Activated CD8-positive, alpha-beta T cell treated with anti-CD3 and anti-CD28 coated beads, Interleukin-2, amount 10 ng/mL, durations not matched to agents 7 days and 5 days (primary cell): ENCODE measurements at places on chromosomes 6 and 20. TPM values are rescaled to one million over a fixed set of nuclear protein-coding genes. Genes with fewer than 3 reads are reported as not detected.

DNA sequence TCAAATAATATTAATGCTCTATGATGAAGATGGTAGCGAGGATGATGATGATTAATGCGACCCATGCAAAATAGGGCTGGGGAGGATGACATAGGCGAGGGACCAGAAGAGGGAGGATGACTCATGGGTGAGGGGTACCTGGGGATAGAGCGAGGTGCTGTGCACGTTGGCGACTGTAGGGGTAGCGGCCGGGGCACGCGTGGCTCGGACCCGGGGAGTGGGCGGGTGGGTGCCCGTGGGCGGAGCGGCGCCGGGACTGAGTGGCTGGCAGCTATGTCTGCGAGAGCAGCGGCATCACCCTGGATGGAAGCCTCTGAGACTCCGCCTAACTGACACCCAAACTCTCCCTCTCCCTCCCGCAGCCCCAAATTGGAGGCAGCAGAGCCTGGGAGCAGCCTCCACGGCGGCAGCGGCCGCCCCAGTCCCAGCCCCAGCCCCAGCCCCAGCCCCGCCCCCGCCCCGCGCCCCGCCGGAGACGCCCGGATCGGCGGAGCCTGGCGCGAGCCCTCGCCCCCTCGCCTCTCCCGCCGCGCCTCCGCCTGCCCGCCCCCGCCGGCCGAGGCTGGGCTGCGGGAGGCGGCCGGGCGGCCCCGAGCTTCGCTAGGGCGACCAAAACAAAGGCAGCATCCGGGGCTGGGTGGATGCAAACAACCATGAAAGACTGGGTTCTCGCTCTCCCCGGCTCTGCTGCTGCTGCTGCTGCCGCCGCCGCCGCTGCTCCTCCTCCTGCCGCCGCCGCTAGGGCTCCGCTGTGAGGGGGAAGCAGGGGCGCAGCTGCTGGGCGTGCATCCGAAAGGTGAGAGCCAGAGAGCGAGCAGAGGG lies at the start of gene RIMS1:
Gene RIMS1, plus strand, starts transcription at position 367 of the 822 bp plus-strand sequence. CDS start 474 bp downstream, outside the sequence.
- no peak for DNase-seq

DNA sequence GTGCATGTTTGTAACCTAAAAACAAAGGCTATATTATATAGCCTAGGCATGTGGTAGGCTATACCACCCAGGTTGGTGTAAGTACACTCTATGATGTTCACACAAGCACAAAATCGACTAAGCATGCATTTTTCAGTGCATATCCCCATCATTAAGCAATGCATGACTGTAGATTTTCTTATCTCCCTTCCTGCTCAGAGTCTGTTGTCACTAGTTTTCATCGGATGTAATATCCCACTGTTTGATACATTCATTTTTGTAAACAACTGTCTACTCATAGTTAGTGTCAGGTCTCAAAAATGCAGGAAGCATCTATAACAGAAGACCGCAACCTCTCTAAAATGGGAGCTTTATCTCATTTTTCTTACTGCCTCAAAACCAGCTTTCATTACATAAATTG lies 70.7 kb downstream of the GFRAL start:
- DNase-seq, result no peak

DNA sequence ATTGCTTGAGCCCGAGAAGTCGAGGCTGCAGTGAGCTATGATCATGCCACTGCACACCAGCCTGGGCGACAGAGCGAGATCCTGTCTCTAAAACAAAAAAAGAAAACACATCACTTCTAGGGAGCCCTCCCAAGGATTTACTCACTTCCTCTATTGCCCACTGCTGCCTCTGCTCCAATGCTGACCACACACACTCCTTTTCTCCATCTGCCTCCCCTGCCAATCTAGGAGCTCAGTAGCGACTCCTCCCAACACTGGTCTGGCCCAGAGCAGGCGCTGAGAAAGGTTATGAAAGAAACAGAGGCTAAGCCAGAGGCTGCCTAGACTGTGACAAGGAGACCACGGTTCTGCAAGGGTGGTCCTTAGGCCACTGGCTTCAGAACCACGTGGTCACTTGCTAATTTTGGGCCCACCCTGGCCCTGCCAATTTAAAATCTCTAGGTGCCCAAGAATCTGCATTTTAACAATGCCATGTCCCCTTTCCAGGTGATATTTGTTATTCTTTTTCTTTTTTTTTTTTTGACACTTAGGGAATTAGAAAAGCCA lies 1.3 kb upstream of the E2F1 start:
- DNase-seq, result no peak

DNA sequence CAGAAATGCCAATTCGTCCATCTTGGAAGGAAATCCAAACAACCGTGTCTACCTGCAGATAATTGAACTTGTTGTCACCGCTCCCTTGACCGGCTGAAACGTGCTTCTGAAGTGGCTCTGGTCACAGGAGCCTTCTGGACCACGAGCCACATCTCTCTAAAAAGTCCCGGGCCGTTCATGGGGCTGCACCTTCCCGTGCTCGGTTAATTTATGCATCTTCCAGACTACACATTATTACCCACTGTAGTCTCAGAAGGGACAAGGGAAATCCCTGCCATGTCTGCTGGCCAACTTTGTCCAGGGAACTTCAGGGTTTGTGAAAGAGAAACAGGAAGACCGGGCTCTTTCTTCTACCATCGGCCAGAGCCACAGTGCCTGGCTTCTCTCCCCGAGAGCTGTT lies 63.4 kb upstream of the MPC1 start:
- no peak for DNase-seq

DNA sequence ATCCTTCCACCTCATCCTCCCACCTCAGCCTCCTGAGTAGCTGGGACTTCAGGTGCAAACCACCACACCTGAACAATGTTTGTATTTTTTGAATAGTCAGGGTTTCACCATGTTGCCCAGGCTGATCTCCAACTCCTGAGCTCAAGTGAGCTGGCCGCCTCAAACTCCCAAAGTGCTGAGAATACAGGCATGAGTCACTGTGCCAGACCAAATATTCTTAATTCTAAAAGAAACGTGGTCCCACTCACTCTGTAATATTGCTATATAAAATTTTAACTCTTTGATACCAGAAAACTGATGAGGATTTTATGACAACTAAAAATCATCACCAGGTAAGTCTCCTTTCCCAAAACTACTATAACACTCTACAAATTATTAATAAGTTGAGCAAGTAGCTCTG lies 716.8 kb upstream of the GJE1 start:
- DNase-seq, result no peak

DNA sequence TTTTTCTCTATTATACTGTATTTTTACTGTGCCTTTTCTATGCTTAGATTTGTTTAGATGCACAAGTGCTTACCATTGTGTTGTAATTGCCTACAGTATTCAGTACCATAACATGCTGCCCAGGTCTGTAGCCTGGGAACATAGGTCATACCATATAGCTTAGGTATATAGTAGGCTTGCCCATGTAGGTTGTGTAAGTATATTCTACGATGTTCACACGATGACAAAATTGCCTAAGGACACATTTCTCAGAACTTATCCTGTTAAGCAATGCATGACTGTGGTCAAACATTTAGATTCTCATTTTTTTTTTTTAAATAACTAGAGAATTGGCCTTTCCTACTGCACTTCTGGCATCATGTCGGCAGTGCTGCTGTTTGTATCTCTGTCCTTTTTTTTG lies 253.7 kb upstream of the SUPT3H start:
- no peak for DNase-seq

DNA sequence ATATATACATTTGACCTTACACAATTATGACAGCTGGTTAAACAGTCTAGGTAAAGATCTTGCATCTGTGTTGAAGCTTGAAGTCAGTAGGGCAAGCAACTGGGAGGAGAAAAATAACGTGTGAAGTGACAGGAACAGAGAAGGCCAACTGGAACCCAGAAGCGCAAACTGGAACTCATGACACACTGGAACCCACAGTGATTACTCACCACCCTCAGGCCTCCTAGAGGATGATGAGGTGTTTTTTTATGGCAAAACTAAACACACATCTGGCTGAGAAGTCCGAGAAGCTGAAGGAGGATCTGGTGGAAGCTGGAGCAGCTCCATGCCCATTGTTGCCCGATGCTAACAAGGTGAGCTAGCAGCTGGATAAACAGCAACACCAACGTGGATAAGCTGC lies 108.1 kb downstream of the TMEM200A start:
- no peak for DNase-seq

- DNase-seq, result no peak
Observed at GRCh38 chr6:25951296-25952032, 11.1 kb upstream of the TRIM38 start.

Gene TMEM14B
- total RNA-seq, result 92.6 TPM

Gene PCK1
- not detected for total RNA-seq

Gene ZNF391
- 1.9 TPM for total RNA-seq

Gene NPEPL1
- 26.8 TPM for total RNA-seq
